ENCODE measurements at places on chromosomes 5 and 9.

DNA sequence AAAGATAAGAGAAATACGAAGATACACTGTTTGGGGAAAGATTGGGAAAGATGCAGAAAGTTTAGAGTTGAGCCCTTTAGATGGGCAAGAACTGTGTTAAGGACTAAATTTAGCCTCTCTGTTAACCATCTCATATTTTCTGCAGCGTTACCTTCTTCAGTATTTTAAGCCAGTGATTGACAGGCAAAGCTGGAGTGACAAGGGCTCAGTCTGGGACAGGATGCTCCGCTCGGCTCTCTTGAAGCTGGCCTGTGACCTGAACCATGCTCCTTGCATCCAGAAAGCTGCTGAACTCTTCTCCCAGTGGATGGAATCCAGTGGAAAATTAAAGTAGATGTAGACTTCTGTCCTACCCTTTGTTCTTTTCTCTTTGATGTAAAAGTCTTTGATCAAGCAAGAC is 26.4 kb upstream of the LNPEP start:
- DNase-seq: no peak

DNA sequence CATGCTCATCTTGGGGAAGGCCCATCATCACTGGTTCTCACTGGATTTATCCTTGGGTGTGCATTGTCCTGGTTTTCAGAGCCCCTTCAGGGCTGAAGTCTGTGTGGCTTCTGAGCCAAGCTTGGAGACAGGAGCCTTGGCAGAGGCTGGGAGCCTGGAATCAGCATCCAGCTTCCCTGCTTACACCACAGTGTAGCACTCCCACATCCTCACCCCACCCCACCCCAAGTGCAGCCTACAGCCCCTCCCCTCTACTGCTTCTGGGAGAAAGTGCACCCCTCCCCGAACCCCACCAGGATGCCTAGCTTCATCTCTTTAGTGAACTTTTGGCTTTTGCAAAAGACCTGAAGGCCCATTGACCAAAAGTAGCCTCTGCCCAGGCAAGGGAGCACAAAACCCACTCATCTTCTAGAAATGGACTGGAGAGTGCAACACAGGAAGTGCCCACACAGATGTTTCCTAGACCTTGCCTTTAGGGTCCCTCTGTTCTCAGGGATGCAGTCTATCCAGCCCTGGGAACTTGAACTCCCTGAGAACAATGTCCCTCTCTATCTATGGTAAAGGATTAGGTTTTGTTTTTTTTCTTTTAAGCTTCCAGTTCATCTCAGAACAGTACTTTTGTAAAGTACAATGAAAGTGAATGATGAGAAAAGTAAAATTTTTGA is 189.7 kb downstream of the PALM2AKAP2 start:
- DNase-seq: no peak

DNA sequence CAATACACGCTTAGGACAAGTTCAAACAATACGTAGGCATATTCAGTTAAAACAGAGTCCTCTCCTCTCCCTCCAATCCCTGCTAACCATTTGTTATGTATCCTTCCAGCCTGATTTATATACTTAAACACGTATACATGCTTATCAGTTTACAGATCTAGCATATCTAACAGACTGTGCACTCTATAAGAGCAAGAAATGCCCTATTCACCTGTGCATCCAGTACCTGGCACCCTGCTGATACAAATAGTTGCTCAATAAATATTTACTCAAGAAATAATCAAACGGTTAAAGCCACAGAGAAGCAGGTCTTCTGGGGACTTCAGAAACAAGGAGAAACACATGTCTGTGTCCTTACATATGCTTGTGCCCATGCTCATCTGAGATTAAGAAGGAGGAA is 55.9 kb downstream of the MLLT3 start:
- no peak for DNase-seq

DNA sequence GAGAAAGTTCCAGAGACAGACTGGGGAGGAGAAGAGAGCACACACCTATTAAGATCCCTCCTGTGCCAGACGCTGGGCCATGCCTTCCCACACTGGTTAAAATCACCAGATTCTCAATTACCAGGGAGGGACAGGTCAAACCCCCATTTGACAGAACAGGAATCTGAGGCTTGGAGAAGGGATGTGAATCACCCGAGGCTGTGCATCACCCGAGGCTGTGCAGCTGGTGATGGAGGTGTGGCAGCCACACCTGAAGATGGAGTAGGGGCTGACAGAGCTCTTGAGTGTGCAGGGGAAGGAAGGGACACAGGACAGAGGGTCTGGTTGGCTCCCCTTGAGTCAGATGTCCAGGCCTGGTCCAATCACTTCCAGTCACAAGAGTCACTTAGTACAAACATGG is 70.6 kb downstream of the LMX1B start:
- DNase-seq: no peak

- DNase-seq: no peak
Measured at GRCh38 chr9:18723366-18723765, 249.4 kb downstream of the ADAMTSL1 start.

GRCh38 chr5:6825678-6826244 is 112.5 kb downstream of the TENT4A start:
- DNase-seq: no peak

DNA sequence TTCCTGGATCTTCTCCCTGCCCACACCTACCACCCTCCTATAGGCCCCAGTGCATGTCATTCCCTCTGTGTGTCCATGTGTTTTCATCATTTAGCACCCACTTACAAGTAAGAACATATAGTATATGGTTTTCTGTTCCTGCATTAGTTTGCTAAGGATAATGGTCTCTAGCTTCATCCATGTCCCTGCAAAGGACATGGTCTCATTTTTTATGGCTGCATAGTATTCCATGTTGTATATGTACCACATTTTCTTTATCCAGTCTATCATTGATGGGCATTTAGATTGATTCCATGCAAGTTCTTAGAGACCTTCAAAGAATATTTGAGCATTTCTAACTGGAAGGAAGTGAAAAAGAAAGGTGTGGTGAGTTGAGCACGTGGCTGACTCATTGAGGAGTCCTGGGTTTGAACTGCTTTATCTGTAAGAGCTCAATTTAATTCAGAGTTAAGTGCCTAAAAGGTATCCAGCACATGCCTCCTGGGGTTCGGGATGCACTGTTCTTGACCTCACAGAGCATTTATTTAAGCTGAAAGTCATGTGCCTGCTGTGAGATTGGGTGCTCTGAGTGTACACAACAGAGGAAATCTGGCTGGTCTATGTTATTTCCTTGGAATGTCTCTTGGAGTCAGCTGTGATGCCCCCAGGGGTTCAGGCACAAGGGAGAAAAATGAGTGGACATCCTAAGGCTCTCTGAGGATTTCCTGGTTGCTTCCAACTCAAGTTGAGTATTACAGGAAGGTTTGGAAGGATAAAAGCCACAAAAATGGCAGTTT is 56.4 kb downstream of the SH3GL2 start:
- DNase-seq: no peak

Data from CD8-positive, alpha-beta memory T cell (primary cell).